ENCODE measurements at places on chromosomes 5 and 9.

DNA sequence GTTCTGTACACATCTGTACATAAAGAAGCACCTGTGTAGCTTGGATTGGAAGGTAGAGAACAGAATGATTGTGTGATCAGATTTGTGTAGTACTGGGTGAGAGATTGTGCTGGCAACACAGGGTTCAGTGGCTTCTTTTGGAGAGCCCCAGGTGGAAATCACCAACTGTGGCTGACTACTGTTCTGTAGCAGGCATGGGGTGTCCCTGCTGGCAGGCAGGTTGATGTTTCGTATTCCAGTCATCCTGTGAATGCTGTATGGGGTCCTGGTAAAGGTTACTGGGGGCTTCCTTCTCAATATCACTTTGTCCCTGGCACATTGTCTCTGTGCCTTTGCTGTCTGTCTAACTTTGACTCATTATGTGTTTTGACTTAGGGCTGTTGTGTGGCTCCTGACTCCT is 5.3 kb downstream of the ASPN start:
- no peak for DNase-seq

DNA sequence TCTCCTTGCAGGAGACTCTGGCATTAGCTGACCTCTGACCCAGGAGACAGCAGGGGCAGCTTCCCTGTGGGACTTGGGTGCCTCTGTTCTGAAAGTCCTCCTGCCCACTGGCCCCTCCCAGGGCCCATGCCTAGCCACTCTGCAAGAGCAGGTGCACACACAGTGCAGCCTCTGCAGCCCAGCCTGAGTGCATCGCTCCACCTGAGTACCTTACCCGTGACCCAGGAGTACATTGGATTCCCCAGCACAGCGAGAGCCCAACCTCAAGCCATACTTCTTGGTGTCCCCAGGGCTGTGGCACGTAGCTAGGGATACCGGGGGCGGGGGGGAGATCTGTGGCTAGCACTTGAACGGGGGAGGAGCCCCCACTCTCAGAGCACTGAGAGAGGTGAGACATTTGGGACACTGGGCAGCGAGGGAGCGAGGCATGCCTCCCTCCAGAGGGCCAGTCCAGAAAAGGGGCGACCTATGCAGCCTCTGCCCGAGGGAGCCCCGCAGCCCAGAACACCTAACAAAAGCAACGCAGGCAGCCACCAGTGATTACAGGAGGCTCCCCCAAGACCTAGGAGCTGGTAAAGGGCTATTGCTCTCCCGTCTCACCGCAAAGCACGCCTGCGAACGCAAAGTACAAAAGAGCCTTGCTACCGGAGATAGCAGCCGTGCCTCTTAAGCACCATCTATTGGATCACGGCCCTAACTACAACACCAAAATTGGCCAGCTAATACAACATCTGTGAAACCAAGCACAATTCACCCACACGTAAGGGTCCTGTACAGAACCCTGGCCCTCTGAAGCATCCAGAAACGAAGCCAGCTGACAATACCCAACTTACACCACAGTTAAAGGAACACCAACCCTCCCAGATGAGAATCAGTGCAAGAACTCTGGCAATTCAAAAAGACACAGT is 826 bp upstream of the PRDM9 start:
- no peak for DNase-seq

DNA sequence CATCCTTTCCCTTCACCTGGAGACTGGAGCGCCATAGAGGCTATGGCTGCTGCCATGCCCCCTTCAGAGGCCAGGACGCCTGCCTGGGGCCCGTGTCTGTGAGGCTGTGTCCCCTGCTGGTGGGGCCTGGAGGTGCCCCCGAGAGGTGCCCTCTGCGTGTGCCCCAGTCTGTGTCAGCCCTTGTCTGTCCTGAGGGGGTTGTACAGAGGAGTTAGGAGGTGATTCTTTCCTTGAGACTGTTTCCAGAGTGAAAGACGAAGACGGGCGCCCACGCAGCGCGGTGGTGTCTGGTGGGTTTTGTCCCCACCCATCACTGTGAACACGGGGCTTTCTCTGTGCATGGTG is 24.6 kb downstream of the TRAF2 start:
- DNase-seq, result no peak

DNA sequence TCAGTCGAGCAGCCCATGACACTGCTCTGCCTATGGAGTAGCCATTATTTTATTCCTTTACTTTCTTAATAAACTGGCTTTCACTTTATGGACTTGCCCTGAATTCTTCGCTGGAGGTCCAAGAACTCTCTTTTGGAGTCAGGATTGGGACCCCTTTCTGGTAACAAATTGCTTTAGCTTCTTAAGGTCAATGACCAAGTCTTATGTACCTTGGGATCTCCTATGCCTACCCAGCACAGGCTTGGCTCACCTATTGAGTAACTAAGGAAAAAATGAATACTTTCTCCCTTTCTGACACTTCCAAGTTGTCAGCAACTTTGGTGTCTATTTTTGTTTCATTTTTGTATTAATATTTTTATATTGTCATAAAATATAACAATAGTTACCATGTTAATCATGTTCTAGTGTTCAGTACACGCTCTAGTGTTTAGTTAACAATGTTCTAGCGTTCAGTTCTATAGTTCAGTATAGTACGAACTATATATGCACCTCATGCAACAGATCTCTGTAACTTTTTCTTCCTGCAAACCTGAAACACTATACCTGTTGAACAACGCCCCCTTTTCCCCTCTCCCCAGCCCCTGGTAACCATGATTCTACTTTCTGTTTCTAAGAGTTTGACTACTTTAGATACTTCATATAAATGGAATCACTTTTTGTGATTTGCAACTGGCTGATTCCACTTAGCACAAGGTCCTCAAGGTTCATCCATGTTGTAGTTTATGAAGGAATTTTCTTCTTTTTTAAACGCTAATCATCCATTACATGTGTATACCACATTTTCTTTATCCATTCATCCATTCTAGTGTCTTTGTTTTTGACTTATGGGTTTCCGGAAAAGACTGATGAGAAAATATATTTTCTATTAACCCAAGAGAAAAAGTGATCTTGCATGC is 1.8 kb upstream of the RHOBTB3 start:
- no peak for DNase-seq

DNA sequence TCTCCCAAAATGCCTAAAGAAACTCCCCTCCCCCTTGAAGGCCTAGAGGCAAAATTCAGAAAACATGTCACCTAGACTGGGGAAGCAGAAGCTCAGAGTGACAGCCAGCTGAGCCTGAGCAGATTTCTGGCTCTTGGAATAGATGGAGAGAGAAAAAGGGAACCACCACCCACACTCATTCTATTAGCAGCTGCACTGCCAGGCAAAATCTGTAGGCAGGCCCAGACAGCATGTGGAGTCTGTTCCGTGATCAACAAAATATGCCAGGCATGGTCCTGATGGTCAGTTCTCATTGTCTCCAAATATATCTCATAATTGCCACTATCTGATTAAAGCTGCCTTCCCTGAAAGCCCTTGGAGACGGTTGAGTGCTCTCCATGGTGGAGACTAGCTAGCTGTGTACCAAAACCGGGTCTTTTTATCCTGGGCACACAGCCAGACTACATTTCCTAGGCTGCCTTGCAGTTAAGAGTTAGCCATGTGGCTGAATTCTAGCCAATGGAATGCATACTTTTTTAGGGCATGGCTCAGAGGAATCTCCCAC is 131.7 kb upstream of the GPR151 start:
- no peak for DNase-seq

DNA sequence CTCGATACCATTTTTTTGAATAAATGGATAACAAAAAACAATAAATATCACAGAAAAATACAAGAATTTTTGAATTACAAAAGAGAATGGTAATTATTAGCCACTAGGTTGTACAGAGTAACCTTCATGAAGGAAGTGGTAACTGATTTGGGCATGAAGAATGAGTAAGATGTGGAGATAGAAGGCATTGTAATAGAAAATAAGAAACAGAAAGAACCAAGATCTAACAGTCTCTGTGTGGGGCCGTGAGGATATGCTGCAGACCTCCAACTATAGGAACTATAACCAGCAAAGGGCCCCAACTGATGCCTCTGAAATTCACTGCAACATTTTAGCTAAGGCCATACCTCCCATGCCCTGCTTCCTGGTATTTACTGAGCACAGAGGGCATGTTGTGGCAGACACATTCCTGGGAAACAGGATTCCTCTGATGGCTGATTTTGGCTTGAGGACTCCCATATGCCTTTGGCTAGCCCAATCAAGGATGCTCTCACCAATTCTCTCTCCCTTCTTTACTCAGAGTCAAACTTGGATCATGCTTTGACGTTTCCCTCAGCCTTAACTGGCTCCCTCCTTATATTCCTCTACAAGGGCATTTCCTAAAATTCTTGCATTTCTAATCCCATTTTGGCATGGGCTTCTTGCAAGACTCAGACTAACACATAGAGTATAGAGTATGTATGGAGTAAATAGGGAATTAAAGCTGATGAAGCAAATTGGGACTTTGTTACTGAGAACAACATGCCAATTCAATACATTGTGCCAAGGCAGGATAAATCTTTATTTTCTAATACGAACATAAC is 208.9 kb downstream of the PDE4D start:
- DNase-seq, result no peak

- DNase-seq, result no peak
Measured at GRCh38 chr5:137217599-137218200, 281.4 kb downstream of the SPOCK1 start.

- DNase-seq, result no peak
Measured at GRCh38 chr9:6382681-6383080, 30.3 kb upstream of the UHRF2 start.

DNA sequence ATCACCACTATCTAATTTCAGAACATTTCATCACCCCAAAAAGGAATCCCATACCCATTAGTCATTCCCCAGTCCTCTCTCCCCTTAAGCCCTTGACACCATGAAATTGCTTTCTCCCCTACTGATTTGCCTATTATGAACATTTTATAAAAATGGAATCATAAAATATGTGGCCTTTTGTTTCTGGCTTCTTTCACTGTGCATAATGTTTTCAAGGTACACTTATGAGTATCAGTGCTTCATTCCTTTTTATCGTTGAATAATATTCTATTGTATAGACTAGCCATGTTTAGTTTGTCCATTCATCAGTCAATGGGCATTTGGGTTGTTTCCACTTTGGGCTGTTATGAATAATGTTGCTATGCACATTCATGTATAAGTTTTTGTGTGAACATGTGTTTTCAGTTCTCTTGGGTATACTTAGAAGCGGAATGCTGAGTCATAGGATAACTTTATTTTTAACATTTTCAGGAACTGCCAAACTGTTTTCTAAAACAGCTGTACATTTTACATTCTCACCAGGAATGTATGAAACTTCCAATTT is 40.4 kb upstream of the FGF1 start:
- no peak for DNase-seq

DNA sequence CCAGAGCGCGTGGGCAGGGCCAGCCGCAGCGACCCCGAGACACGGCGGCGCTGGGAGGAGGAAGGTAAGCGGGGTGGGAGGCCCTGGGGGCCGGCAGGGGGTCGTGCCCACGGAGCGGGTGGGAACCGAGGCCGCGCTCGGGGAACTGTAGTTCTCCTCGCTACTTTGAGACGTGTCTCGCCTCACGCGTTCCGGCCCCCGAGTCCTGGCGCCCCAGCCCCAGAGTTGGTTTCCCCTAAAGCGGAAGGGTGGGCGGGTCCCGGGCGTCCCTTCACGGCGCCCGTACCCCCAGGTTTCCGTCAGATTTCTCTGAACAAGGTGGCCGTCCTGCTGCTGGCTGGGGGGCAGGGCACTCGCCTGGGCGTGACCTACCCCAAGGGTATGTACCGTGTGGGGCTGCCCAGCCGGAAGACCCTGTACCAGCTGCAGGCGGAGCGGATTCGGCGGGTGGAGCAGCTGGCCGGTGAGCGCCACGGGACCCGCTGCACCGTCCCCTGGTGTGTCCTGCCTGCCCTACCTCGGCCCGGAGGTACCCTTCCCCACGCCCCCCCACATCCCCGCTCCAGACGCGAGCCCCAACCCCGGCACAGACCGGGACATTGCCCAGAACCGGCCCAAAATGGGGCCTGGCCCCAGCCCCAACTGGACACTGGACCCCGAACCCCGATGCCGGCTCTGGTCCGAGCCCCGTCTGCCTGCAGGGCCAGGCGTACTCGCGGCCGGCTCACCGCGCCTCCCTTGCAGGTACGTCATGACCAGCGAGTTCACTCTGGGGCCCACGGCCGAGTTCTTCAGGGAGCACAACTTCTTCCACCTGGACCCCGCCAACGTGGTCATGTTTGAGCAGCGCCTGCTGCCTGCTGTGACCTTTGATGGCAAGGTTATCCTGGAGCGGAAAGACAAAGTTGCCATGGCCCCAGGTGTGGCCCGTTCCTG is 709 bp downstream of the UAP1L1 start:
- peak; percentile 31 for DNase-seq

- no peak for DNase-seq
Measured at GRCh38 chr5:79806741-79807140, 117.1 kb downstream of the CMYA5 start.

DNA sequence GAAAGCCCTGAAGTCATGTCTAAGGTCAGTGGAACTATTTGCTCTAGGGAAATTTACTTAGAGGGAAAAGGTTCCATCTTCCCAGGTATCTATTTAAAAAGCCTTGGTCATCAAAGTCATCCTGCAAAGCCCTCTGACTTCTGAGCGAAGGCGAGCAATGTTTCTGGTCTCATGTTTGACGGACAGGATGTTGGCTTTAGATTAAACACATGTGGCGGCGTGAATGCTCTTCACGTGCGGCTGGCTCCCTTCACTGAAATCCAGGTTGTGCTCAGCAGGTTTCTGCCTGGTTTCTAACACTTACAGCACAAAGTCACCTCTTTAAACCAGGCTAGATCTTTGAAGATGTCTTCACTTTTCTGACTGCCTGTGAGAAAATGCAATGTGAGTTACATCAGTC is 5.7 kb upstream of the ZBTB34 start:
- no peak for DNase-seq

All from activated CD4-positive, alpha-beta T cell treated with anti-CD3 and anti-CD28 coated beads for 24 hours (primary cell).